ENCODE measurements at places on chromosomes 16 and 17.

GRCh38 chr17:1577182-1577581 lies 14.6 kb upstream of the PITPNA start:
- DNase-seq, result no peak

- no peak for DNase-seq
Observed at GRCh38 chr17:47810901-47811635, 10.5 kb downstream of the OSBPL7 start.

GRCh38 chr17:40720899-40721298 lies 17.3 kb upstream of the KRT24 start:
- DNase-seq, result no peak

DNA sequence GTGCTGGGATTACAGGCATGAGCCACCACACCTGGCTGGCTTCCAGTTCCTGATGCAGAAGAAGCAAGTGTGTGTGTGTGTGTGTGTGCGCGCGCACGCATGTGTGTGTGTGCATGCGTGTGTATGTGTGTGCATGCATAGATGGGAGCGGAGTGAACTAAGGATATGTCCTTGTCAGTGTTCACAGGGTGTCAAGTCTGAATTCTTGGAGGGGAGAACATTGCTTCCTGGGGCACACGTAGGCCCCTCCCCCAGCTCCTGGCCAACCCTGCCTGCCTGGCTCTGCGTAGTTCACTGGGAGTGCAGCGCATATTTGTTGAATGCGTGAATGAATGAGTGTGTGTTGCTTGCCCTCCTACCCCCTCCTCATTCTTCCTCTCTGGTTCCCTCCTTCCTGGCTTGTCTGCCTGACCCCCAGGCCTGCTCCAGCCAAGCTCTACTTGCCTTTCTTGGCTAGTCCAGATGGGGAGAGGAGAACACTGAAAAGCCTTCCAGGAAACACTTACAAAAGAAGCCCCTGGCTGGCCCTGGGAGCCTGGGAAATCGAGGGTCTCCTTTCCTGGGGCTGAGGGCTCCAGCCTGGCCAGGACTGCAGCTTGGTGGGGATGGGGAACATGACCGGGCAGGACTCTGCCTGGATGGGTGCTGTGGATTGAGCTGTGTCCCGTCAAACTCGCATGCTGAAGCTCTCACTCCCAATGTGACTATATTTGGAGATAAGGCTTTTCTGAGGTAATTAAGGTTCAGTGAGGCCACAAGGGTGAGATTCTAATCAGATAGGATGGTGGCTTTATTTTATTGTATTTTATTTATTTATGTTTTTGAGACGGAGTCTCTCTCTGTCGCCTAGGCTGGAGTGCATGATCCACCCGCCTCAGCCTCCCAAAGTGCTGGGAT lies 27.9 kb downstream of the IGFBP4 start:
- no peak for DNase-seq

DNA sequence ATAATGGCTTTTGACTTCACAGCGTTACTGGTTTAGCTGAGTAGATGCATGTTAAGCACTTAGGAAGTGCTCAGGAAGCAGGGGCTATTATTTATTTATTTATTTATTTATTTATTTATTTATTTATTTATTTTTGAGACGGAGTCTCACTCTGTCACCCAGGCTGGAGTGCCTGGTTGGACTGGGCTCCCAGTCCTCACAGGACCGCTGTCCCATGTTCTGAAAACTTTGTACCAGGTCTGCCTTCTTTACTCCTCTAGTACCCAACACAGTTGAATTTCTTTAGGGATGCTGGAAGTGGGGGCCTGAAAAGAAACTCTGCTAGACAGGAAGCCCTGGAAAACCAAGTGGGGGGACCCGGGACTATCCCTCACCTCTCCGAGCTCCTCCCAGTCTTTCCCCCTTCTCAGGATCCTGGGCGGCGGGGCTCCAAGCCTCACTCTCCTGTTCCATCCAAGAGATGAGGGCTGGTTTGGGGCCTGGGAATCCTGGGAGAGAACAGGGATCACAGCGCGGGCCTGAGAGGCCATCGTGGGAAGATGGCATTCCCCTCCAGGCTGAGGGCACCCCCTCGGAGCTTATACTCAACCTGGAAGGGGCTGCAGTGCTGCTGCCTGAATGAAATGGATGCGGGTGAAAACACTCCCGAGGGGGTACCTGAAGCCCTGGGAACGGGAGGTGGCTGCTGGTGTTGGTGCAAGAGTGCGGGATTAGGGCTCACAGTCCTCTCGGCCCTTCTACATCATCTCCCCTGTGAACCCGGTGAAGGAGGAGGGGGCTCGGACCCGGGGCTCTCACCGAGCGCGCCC lies 674 bp downstream of the ZNF688 start:
- no peak for DNase-seq
